SK-N-DZ (cell line): ENCODE measurements at places on chromosomes 6 and 20.

GRCh38 chr6:88545991-88546390 is 379.8 kb upstream of the CNR1 start:
- no peak for DNase-seq

GRCh38 chr20:49433333-49433732 is 49.1 kb downstream of the KCNB1 start:
- DNase-seq = no peak

DNA sequence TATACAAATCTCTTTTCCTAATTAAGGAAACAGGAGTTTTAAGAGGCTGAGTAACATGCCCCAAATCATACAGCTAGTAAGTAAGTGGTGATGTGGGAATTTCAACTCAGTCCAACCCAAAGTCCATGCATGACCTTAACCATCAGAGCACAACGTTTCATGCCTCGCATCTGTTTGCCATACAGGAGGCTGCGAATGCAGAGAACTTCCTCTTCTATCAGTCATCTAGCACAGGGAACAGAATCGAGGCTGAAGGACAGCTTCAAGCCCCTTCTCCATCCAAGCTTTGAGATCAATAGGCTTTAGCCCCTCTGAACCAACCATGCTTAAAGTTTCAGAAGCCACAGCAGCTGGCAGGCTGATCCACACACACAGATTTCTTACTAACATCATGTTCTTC is 113.2 kb downstream of the MAFB start:
- no peak for DNase-seq

GRCh38 chr6:143276436-143276835 is 174.1 kb downstream of the ADAT2 start:
- DNase-seq = no peak

- DNase-seq = no peak
Observed at GRCh38 chr6:166143011-166143410, 24.6 kb downstream of the TBXT start.

- DNase-seq = no peak
Observed at GRCh38 chr6:57283911-57284455, 33.4 kb upstream of the PRIM2 start.

DNA sequence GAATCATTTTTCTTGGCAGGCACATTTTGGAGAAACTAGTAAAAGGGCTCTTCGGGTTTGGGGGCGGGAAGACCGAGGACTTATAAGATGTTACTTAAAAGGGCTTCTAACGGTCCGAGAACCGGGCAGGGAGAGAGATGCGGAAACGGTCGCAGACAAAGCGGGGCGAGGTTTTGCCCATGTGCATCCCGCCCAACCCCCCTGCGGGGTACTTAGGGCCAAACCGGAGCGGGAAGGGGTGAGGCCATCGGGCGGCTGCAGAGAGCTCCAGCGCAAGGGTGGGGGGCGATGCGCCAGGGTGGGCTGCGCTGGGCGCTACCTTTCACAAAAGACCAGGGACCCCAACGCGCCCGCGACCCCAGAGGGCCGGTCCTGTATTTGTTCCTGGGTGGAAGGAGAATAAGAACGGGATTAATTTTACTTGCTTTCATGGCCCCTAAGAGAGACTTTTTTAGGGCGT is 616 bp downstream of the TUBB start:
- DNase-seq = peak; percentile 70

- DNase-seq = no peak
Observed at GRCh38 chr6:161436106-161436876, 162.4 kb upstream of the AGPAT4 start.

GRCh38 chr20:49318430-49319207 is 40.8 kb upstream of the ZNFX1 start:
- no peak for DNase-seq

DNA sequence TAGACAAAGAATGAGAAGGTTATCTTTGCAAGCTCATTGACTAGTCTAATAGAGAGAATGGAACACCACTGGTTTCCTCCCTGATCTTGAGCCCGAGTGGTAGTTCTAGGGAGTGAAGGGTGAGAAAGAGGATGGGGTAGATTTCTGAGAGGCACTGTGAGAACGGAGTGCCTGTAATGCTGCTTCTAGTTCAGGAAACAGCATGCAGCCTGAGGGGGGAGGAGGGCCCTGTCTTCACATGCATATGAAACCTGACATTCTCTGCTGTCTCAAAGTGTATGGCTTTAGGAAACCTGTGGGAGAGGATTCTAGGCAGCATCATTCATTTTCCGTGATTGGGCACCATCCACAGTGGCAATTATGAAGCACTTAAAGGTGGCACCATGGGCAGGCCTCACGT is 259.4 kb upstream of the MAN1A1 start:
- no peak for DNase-seq

GRCh38 chr6:53512626-53513025 is 32.3 kb downstream of the GCLC start:
- no peak for DNase-seq

- DNase-seq = peak; percentile 21
Observed at GRCh38 chr6:117600008-117600743, 2.1 kb downstream of the GOPC start.
